NCI-H1105 (cell line): ENCODE measurements at places on chromosomes 6 and 20.

DNA sequence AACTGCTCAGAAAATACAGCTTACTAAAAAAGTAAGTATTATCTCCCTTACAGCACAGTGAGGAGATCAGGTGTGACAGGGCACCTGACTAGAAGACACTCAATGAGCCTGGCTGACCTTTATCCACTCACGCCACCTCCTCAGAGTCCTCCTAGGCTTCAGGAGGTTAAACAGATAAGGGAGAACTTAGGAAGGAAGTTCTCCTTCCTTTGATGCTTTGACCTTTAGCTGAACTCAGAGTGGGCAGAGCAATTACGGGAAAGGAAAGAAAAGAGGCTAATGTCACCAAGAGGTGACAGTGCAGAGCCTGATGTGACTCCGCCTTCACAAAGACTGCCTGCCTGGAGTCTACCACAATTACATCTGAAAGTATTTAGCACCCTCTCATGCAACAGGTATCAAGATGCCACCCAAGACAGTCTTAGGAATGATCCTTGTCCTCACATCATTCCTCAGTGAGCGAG, 36.7 kb downstream of the MAN1A1 start:
- DNase-seq, result no peak

DNA sequence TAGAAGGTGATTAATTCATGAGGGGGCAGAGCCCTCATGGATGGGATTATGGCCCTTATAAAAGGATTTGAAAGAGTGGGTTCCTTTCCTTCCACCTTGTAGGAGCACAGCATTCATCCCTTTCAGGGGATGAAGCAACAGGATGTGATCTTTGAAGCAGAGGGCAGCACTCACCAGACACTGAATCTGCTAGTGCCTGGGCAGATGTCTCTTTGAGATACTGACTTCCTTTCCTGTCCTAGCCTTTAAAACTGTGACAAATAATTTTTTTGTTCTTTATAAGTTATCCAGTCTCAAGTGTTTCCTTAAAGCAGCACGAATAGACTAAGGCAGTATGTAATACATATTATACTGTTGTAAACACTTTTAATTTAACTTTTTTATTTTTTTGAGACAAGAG, 538.6 kb upstream of the RNF217 start:
- DNase-seq, result no peak

- no peak for DNase-seq
These were observed 308.2 kb upstream of the THEMIS start for GRCh38 chr6:128208851-128209580.

DNA sequence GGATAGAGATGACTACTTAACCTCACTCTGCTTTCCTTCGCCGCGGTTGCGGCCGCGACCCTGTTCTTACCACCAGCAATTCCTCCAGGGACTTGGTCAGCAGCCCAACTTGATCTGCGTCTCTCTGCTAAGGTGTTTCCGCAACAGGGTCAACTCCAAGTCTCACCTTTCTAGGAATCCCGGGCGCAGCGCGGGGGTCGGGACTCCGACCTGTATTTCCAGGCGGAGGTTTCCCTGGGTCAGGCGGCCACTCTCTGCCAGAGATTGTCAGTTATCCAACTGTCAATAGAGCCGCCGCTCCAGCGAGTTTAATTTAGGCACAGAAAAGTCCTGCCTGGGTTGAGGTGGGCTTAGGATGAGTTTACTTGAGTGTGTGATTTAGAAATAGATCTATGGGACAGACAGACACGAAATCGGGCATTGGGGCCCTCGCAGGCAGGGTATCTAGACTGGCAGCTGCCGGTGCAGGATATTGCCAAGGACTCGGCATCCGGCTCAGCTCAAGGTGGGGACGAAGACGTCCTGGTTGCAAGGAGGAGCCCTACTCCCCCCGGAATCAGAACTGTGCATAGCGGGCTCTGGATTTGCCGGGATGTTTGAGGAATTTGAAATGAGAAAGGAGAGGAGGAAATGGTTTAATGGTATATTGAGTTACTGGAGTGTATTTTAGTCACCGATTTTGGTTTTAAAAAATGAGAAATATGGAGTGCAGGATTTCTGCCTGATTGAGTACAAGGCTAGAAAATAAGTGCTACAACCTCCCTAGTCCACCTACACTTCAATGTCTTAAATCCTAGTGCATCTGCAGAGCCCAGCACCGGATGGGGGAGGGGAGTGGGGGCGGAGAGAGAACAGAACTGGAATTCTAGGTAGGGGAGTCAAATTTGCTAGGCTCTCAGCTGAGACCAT, 23.7 kb downstream of the POM121L2 start:
- no peak for DNase-seq

DNA sequence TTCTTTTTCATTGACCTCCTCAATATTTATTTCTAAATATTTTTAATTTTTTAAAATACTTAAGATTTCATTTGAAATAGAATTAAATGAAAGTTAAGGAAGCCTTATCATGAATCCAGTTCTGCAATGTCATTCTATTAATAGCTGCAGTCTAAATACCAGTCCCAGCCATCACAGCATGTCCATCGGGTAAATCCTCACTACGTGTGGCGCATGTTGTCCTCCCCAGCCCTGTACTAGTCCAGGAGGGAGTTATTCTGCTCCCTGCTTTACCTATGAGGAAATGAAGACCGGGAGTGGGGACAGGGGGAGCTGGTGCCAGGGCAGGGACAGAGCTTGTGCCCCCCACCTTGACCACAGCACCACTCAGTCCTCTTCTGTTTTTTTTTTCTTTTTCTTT, 125.1 kb upstream of the QKI start:
- DNase-seq, result no peak

- no peak for DNase-seq
These were observed 321.4 kb downstream of the FARS2 start for GRCh38 chr6:5582762-5583161.

DNA sequence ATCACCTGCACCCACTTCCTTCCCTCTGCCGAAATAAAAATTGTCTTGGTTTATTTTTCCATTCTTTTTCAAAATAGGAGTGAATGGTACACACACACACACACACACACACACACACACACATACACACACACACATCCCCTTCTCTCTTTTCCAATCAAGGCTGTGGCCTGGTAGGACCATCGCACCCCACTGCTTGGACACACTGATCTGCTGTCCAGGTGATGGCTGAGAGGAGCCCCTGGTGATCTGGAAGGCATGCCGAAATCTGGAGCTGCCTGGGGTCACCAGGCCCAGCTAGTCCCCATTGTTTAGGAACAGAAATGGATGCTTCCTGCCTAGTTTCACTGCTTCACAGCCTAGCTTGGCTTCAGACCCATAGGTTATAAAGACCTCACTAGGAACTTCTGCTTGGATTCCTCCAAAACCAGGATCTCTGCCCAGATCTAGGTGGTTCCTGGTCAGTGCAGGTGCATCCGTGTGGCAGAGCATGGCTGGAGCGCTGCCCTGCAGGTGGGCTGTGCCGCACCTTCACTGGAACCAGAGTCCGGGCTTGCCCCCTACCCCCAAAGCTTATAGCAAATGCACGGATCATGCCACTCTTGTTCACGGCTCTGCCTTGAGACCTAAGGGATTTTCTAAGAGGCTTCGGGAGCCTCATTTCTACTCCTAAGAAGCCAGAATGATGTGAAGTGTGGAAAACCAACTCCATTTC, 42.9 kb upstream of the DACT2 start:
- no peak for DNase-seq

DNA sequence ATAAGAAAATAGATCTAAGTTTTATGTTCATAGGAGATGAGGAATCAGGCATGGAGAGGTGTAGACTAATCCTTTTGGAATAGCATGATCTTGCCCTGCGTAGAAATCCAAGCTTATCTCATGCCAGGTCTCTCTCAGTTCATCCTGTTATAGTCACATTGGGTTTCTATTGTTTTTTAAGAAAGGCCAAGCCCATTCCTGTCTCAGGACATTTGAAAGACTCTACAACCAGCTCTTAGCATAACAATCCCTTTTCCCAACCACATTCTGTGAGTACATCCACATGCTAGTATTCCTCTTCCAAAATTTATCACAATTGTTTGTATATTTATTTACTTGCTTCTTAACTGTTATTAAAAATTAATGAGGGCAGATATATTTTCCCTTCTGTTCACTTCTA, 130.3 kb downstream of the MMUT start:
- no peak for DNase-seq

GRCh38 chr20:24949756-24950127, 673 bp downstream of the CST7 start:
- DNase-seq, result no peak

DNA sequence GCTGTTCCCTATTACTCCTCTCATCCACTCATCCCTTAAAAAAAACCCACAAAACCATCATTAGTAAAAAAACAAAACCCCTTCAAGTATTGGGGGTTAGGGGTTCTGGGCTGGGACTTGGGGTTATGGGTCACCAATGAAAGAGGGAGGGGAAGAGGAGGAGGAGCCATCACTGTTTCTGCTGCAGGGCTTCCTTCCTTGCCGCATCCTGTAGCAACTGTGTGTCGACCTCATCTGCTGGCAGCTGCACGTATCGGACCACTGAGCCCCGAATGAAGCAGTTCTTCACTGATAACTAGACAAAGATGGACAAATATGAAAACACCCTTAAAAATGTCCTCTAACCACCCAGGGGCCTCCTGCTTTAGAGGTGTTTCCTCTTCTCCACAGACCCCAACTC, 2.0 kb upstream of the VARS1 start:
- no peak for DNase-seq

GRCh38 chr6:75376347-75377024, 91.9 kb upstream of the TMEM30A start:
- DNase-seq, result no peak

- DNase-seq, result no peak
These were observed 201.3 kb upstream of the EXOC2 start for GRCh38 chr6:894274-894673.

DNA sequence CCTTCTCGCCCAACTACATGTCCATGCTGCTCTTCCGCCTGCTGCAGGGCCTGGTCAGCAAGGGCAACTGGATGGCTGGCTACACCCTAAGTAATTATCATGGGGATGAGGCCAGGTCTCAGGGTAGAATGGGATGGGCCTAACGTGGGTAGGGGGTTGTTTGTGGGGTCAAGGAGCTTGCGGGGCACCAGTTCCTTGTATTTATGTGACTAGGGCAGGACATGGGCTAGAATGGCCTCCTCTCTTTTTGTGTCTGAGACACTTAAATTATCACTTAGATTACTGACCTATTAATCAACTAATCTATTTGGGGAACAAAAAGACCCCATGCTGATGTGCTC, 10.7 kb downstream of the SLC22A1 start:
- no peak for DNase-seq

DNA sequence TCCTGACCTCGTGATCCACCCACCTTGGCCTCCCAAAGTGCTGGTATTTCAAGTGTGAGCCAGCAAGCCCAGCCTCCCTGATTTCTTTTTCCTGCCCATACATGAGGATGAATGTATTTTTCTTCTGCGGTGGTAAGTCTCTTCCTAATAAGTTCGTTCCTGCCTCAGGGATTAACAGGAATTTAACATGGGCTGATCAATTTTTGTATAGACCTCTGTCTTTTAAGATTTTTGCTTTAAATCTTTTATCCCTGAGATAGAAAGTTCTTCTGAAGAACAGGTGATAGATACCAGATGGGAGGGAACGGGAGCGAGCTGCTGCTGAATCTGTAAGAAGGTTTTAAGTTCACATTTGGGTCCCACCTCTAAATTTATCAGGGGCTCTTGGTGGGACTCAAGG, 7.0 kb upstream of the ZNFX1 start:
- DNase-seq, result no peak

DNA sequence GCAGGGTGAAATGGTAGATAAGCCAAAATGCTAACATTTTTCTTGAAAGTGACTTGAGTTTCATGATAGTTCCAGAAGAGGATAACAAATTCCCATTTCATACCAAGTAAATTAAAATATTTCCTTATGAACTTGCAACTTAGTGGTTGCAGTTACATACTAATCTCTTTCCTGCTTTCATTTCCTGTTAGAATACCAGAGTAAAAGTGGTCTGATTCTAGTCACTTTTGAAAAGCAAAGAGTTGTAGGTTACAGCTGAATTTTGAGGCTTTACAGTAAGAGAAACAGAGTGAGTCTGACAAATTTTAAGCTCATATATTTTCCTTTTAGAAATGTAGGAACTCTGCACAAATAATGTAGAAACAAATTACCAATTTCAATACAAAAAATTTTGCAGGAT, 117.4 kb downstream of the ZFAND3 start:
- DNase-seq, result no peak

GRCh38 chr6:25340431-25341202, 61.4 kb downstream of the CARMIL1 start:
- DNase-seq, result no peak

- peak; percentile 85 for DNase-seq
These were observed at the start of gene MAPK13 for GRCh38 chr6:36129941-36130666. Gene MAPK13, plus strand, starts transcription at chr6:36130513. Its CDS starts 70 bp downstream, at chr6:36130583.

- DNase-seq, result peak; percentile 45
These were observed 5.3 kb upstream of the TCP11 start for GRCh38 chr6:35146453-35146852.

GRCh38 chr6:1745814-1746213, 136.1 kb downstream of the FOXC1 start:
- DNase-seq, result no peak

GRCh38 chr6:18973251-18973650, 586.1 kb downstream of the RNF144B start:
- no peak for DNase-seq

GRCh38 chr20:34798328-34798727, 27.1 kb downstream of the NCOA6 start:
- DNase-seq, result no peak

DNA sequence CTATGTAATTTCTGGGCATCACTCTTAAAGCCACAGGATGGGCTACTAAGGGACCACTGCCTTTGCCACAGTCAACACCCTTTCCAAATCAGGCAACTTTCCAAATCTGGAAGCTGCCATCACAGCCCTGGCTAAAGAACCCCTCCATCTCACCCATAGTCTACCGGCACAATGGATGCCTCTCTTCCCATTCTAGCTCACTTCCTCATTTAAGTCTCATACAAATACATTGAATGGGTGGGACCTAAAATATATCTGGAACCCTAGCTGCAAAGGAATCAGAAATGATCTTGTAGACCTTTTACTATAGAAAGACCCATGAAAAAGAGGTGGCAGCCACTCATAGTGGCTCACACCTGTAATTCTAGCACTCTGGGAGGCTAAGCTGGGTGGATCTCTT, 3.3 kb upstream of the TREML4 start:
- no peak for DNase-seq

GRCh38 chr6:30042476-30042875, 18.6 kb upstream of the POLR1H start:
- no peak for DNase-seq

GRCh38 chr6:137087902-137088301, 43.1 kb upstream of the IL20RA start:
- DNase-seq, result no peak

- DNase-seq, result no peak
These were observed 251.0 kb downstream of the UST start for GRCh38 chr6:148997865-148998264.

DNA sequence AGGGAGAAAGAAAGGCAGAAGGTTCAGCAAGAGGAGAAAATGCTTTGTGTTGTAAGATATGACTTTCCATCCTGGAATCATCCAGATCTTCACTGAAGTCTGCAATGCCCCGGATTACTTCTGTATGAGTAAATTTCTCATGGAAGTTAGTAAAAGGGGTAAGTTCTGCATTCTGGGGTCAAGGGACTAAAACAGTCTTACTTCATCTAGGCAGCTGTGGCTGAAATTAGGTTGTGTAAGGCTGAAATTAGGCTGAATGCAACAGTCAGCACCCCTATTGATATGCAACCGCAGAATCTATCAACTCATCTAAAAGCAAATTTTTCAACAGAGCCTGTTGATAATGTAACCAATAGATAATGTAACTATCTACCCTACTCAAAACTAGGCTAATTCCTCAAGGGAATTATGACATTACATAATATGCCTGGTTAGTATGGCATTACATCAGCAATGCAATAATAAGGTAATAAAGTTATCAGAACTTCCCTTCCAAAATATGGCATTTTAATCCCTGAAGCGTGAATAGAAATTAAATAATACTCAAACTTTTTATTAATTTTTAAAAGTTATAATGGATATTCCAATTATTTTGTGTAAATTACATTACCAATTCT, 671.7 kb upstream of the CITED2 start:
- no peak for DNase-seq
